ENCODE measurements at places on chromosomes 11 and 22.

DNA sequence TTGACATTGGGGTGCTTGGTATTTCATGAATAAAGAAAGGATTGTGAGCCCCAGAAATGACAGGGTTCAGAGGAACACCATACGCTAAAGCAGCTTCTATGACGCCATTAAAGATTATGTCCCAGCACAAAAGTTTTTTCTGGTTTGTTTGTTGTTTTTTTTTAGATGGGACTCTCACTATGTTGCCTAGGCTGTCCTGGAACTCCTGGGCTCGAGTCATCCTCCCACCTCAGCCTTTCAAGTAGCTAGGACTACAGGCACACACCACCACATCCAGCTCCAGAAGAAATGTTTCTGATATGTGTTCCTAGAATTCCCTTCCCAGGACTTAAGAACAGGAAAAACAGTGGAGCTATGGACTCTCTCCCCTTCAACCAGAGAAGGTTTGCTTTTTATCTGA lies 2.6 kb upstream of the RHOG start:
- DNase-seq: no peak

DNA sequence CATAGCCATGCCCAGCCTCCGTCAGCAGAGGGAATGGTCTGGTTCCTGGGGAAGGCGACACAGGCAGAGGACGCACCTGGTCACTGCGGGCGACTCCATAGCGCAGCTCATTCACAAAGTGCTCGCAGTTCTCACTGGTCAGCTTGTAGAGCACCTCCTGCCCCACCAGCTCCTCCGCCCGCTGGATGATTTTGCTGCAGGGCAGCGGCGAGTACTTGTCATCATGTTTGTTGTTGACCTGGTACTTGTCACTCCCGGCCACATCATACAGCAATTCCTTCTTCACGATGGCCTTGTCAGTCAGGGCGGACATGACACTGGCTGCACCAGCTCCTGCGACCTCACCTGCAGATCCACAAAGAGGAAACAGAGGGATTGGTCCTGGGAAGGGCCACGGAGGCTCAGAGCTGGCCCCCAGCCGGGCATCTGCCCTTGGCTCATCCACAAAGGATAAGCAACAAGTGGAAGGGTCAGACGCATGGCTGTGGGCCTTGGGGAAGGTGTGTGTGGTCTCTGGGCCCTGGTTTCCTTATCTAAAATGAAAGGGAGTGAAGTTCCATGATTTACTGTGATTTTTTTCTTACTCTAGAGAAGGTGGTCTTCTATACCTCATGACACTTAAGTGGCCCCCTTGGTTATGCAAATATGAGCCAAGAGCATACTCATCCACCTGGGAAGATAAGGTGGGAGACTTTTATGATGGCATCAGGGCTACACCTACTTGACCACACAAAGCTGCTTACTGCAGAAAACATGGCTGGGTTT lies 24.0 kb downstream of the PLAAT3 start:
- no peak for DNase-seq

GRCh38 chr11:14322510-14322909 lies 36.5 kb downstream of the RRAS2 start:
- no peak for DNase-seq

DNA sequence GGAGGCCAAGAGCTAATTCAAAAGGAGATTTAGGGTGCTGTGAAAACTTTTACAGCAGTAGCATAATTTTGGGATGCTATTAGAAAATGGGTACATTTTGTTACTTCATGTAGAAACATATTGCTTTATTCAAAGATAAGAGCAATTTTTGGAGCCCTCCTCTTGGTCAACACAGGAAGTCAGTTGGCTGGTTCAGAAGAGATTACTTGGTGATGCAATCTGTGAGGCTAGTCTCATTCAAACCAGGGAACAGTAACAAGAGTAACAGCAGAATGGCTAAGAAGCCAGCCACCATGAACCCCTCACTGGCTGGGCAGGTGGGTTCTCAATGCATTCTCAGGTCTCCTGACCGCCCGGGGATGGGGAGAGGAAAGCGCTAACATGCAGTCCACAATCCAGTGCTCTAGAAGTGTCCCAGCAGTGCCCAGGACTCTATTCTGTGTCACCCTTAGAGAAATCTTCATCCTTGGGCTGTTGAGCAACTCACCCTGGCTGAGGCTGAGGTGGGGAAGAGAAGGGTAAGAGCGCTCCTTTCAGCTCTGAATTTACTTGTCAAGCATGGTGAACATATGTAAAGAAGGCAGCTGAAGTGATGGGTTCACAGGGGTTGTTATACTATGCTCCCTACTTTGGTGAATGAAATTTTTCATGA lies 262.2 kb upstream of the UBASH3B start:
- no peak for DNase-seq

- DNase-seq: no peak
Measured at GRCh38 chr11:130122141-130122575, 37.4 kb upstream of the ST14 start.

DNA sequence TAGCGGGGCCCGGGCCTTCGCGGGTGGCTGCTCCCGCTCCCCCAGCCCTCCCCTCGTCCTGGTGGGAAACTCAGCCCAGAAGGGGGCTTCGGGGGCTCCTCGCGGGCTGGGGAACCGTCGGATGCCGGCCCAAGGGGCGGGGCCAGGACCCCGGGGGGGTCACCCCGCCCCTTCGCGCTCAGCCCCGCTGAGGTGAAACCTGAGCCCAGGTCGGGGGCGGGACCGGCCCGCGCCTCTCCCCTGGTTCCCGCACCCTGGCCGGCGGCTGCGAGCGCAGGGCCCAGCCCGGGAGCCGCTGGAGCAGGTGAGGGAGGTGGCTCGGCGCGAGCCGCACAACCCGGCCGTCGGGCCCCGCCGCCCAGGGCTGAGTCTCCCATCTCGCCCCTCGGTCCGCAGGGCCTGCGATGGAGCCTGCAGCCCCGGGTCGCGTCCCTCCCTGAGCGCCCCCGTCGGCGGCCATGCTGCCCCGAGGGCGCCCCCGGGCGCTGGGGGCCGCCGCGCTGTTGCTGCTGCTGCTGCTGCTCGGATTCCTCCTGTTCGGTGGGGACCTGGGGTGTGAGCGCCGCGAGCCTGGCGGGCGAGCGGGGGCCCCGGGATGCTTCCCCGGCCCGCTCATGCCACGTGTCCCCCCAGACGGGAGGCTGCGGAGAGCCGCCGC lies at the start of gene LARGE2:
Gene LARGE2, plus strand, starts transcription at position 232 of the 658 bp plus-strand sequence. Its CDS starts 227 bp downstream, at position 459.
- DNase-seq: peak; percentile 81

DNA sequence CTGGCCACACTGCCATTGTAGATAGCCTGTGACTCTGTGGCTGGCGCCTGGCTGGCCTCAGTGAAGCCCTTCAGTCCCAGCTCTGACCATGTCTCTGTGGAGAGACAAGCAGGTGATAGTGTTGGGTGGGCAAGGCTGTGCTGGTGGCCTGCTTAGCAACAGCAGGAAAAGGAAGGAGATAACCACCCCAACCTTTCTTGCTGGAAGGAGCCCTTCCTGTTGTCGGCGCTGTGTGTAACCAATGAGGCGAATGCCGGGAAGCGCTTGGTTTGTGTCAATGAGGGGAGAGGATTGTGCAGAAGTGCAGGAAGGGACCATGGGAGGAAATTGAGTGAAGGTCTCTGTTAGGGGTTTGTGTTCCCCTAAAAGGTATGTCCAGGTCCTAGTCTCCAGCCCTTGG lies 27.3 kb downstream of the PARVB start:
- no peak for DNase-seq

DNA sequence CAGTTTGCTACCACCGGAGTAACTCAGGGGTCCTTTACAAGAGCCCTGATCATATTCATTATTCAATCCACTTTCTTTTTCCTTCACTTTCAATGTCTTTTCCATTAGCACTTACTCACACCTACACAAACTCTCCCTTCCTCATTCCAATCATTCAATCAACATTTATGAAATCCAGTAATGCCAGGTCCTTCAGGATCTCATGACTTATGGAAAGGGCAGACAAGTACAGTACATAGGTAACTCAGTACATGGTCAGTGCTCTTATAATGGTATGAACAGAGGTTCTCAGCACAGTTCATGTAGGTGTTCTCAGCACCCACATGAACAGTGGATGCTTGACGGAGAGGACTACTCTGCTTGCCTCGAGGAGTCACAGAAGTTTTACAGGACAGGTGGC lies 106.6 kb downstream of the USP35 start:
- no peak for DNase-seq

- DNase-seq: no peak
Measured at GRCh38 chr22:37026325-37026724, 6.8 kb downstream of the MPST start.

DNA sequence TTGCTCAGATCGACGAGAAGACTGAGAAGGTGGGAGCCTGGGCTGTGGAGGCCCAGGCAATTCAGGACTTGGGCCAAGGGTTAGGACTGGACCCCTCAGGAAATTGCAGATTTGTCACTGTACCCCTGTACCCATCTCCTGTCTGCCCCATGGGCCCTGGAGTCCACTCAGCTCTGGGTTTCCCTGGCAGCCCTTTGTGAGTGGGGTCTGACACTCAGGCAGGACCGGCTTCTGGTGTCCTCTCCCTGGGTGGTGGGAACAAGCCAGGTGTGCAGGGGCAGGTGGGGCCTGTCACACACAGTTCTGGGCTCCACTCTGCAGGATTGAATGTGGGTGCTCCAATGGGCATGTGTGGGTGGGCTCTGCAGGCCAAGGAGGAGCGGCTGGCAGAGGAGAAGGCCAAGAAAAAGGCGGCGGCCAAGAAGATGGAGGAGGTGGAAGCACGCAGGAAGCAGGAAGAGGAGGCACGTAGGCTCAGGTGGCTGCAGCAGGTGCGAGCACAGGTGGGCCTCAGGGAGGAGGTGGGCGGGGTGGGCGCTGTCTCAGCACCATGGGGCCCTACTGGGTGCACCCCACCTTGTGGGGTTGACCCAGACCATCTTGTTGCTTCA lies 21.6 kb downstream of the INCENP start:
- DNase-seq: no peak

DNA sequence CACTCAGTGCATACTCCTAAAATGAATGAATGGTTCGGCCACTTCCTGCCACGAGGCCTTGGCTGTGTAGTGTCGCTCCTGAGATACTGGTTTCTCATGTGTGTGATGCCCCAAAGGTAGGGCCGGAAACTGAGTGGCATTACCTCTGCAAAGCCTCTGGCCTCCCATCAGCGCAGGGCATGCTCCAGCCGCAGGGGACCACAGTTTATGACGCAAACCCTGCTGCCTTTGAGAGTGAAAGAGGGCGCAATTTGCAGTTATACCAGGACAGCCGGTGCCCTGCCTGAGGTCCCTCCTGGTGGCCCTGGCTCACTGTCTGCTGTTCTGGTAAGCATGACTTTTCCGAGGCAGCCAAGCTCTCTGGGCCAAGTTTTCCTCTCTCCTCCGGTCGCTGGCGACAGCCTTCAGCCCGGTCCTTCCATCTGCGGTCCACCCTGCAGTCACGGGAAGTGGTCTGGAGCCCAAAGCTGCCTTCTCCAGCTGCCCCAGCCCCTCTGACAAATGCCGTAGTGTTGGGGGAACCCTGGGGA lies 2.4 kb upstream of the FGF3 start:
- DNase-seq: no peak

- DNase-seq: no peak
Measured at GRCh38 chr11:12086271-12087074, 23.9 kb upstream of the MICAL2 start.

DNA sequence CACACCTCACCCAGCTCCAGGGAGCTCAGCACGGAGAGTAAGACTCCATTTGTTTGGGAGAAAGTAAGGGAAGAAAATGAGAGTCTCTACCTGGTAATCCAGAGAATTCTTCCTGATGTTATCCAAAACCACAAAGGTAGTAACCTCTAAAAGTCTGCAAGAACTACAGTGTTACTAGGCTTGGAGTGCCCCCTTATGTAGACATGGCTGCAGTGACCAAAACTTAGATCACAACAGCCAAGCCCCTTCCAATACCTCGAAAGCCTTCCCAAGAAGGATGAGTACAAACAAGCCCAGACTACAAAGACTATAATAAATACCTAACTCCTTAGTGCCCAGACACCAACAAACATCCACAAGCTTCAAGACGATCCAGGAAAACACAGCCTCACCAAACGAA lies 4.9 kb downstream of the UBE2L6 start:
- no peak for DNase-seq

- DNase-seq: no peak
Measured at GRCh38 chr22:29873943-29874342, 9.0 kb upstream of the MTMR3 start.

GRCh38 chr22:20383538-20383937 lies 10.4 kb upstream of the ZNF74 start:
- no peak for DNase-seq

GRCh38 chr11:134417871-134418840 lies 6.1 kb upstream of the B3GAT1 start:
- no peak for DNase-seq

- DNase-seq: no peak
Measured at GRCh38 chr11:78391424-78391823, 26.2 kb downstream of the GAB2 start.

DNA sequence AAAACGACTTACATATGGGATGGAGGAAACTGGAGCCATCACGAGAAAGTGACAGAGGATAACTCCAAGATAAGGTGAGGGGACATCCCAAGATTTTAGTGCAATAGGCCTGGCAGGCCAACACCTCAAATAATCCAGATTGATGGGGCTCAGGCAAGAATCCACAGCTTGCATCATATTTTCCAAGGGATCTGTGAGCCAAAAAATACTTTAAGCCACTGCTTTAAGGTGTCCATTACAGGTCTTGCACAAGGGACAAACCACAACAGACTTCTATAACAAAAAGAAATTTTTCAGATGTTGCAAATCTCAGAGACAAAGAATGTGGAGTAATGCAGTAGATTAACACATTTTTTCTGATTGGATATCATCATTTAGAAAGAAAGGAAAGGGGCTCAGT lies 45.6 kb downstream of the DENND5A start:
- DNase-seq: no peak

- no peak for DNase-seq
Measured at GRCh38 chr11:10514202-10514601, 26.8 kb downstream of the RNF141 start.

- no peak for DNase-seq
Measured at GRCh38 chr11:88119561-88119960, 55.7 kb downstream of the RAB38 start.

- no peak for DNase-seq
Measured at GRCh38 chr11:88173956-88174355, 1.3 kb downstream of the RAB38 start.

DNA sequence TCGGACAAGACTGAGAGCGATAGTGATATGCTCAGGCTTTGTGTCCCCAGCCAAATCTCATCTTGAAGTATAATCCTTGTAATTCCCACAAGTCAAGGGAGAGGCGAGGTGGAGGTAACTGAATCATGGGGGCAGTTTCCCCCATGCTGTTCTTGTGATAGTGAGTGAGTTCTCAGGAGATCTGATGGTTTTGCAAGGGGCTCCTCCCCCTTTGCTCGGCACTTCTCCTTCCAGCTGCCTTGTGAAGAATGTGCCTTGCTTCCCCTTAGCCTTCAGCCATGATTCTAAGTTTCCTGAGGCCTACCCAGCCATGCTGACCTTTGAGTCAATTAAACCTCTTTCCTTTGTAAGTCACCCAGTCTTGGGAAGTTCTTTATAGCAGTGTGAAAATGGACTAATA lies 7.5 kb upstream of the FOLR2 start:
- no peak for DNase-seq

GRCh38 chr11:132022733-132023478 lies 652.5 kb downstream of the NTM start:
- DNase-seq: no peak

- DNase-seq: no peak
Measured at GRCh38 chr22:37179126-37179470, 8.9 kb downstream of the C1QTNF6 start.
